ENCODE measurements at places on chromosomes 2 and 18. TPM values are rescaled to one million over a fixed set of nuclear protein-coding genes. Genes with fewer than 3 reads are reported as not detected.

GRCh38 chr18:5980721-5981120 lies 85.4 kb upstream of the TMEM200C start:
- no peak overlapping the region for H3K4me3 ChIP-seq
- H3K27ac ChIP-seq = no peak overlapping the region
- no peaks in the 10 kb centered on the region for H3K4me1 ChIP-seq
- no peaks in the 10 kb centered on the region for H3K27me3 ChIP-seq

- H3K27me3 ChIP-seq = no peaks in the 10 kb centered on the region
- H3K36me3 ChIP-seq = no peaks in the 10 kb centered on the region
- H3K27ac ChIP-seq = no peak overlapping the region
- no peak overlapping the region for H3K4me3 ChIP-seq
- no peaks in the 10 kb centered on the region for H3K4me1 ChIP-seq
Observed at GRCh38 chr2:134669731-134670669, 48.8 kb downstream of the TMEM163 start.

DNA sequence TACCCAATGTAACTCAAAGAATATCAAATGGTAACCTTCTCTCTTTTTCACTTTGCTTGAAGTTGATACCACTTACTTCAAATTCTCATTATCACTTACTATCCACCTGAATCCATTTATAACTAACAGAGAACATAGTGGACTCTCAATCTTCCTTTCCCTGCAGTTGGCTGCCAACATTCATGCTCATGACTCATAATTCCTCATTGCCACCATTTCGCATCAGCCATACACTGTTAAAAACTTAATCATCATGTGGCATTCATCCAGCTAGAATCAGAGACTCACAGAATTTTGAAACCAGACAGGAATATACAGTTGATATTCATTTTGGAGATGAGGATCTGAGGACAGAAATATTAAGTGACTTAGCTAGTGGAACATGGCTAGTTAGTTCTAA lies 56.8 kb downstream of the SLC4A10 start:
- no peak for DNase-seq
- H3K36me3 ChIP-seq = no peaks in the 10 kb centered on the region
- H3K4me1 ChIP-seq = no peaks in the 10 kb centered on the region
- no peaks in the 10 kb centered on the region for H3K27me3 ChIP-seq
- H3K4me3 ChIP-seq = no peak overlapping the region

DNA sequence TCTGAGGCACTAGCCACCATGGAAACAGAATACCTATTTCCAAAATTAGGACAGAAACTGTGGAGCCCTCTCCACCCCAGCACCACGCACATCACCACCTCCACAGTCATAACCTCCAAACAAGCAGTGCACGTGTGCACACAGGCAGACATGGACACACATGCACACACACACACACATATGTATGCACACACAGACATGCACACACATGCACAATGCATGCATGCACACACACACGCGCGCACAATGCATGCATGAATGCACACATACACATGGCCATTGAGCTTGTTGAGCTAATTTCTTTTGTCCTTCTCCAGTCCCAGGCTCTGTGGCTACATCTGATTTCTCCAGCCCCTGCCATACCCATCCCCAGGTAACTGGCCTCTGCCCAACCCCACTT lies 161.6 kb upstream of the EPB41L3 start:
- H3K27me3 ChIP-seq = no peaks in the 10 kb centered on the region
- DNase-seq = no peak
- H3K4me1 ChIP-seq = no peaks in the 10 kb centered on the region
- H3K4me3 ChIP-seq = no peak overlapping the region
- H3K27ac ChIP-seq = no peak overlapping the region
- H3K36me3 ChIP-seq = no peaks in the 10 kb centered on the region

GRCh38 chr2:68612765-68613519 lies 30.4 kb upstream of the PROKR1 start:
- DNase-seq = no peak
- H3K27me3 ChIP-seq = no peaks in the 10 kb centered on the region
- H3K36me3 ChIP-seq = no peaks in the 10 kb centered on the region
- no peaks in the 10 kb centered on the region for H3K4me1 ChIP-seq
- no peak overlapping the region for H3K27ac ChIP-seq

GRCh38 chr18:7290077-7290476 lies 59.2 kb downstream of the LRRC30 start:
- no peak overlapping the region for H3K4me3 ChIP-seq
- no peaks in the 10 kb centered on the region for H3K36me3 ChIP-seq
- no peaks in the 10 kb centered on the region for H3K27me3 ChIP-seq
- no peak for DNase-seq
- H3K27ac ChIP-seq = no peak overlapping the region

DNA sequence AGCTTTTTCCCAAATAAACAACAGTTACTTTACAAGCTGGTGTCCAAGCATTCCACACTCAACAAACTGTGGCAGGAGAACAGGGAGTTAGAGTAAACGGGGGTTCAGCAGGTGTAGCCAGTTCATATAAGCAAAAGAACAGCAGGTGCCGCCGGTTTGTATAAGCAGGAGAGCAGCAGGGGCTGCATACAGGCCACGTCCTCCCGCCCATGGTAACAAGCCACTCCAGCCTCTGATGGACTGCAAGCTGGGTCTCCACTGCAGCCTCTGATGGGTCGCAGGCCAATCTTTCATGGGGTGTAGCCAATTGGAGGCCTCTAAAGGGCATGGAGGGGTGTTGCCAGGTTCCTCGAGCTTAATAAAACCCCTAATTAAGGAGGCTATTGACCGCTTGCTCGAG lies 189.3 kb downstream of the ANKRD30B start:
- no peak overlapping the region for H3K27ac ChIP-seq
- DNase-seq = no peak
- no peaks in the 10 kb centered on the region for H3K36me3 ChIP-seq
- no peak overlapping the region for H3K4me3 ChIP-seq
- no peaks in the 10 kb centered on the region for H3K4me1 ChIP-seq

GRCh38 chr18:55179835-55180234 lies 220.6 kb upstream of the CCDC68 start:
- H3K4me1 ChIP-seq = no peaks in the 10 kb centered on the region
- no peak for DNase-seq

DNA sequence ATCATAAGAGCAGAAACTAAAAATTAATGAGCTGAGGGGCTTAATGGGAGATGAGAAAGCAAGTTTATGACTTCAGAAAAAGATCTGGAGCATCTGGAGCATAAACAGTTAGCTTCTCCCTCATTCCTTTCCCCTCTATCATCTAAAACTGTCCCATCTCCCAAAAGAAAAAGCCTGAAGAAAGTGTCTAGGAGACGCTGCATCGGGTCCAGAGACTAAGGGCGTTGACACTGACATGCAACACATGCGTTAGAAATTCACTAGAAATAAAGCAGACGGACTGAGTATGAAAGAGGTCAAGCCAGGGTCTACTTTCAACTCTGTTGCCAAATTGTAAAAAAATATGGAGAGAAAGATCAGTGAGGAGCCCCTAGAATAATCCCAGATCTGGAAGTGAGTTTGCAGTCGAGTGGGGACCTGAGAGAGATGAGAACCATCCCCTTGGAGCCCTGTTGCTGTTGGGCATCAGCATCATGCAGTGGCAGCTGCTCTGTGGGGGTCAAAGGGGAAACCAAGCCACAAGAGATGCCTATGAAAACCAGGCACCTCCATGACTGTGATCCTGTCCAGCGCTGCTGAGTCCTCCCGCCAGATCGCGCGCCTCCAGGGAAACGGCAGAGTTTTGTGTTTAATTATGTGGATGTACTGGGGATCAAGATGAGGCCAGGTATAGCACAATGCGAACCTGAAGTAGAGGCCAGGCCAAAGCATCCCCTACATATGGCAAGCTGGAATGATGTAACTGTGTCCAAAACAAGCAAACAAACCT lies 13.9 kb downstream of the ANTXR1 start:
- no peak overlapping the region for H3K4me3 ChIP-seq
- H3K36me3 ChIP-seq = no peaks in the 10 kb centered on the region
- peaks cover 13% of the 10 kb centered on the region for H3K4me1 ChIP-seq
- DNase-seq = no peak
- H3K27me3 ChIP-seq = no peaks in the 10 kb centered on the region

GRCh38 chr2:165891943-165892342 lies 61.6 kb downstream of the TTC21B start:
- no peaks in the 10 kb centered on the region for H3K4me1 ChIP-seq
- H3K27ac ChIP-seq = no peak overlapping the region
- no peak for DNase-seq

- H3K36me3 ChIP-seq = no peaks in the 10 kb centered on the region
- no peaks in the 10 kb centered on the region for H3K27me3 ChIP-seq
- no peak overlapping the region for H3K27ac ChIP-seq
Observed at GRCh38 chr2:204312105-204312504, 233.2 kb upstream of the PARD3B start.

DNA sequence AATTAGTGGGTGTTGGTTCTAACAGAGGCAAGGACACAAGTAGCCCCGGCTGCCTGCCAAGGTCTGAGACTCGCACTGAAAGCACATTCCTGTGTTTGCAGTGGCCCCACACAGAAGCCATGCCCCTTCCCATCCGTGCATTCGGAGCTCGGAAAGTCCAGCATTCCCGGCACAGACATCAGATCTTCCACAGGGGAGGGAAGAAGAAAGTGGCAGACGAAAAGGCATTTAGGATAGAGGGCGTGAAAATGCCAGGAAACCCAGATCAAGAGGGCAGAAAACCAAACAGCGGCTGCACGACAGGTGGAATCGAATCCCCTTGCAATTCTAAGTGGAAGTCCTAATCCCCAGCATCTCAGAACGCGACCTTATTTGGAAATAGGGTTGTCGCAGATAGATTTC lies 105.5 kb upstream of the ASB18 start:
- DNase-seq = no peak
- no peak overlapping the region for H3K4me3 ChIP-seq
- no peaks in the 10 kb centered on the region for H3K36me3 ChIP-seq
- H3K4me1 ChIP-seq = no peaks in the 10 kb centered on the region
- no peak overlapping the region for H3K27ac ChIP-seq

- H3K4me1 ChIP-seq = no peaks in the 10 kb centered on the region
- no peak for DNase-seq
- no peaks in the 10 kb centered on the region for H3K27me3 ChIP-seq
- no peaks in the 10 kb centered on the region for H3K36me3 ChIP-seq
- H3K27ac ChIP-seq = no peak overlapping the region
- H3K4me3 ChIP-seq = no peak overlapping the region
Observed at GRCh38 chr2:100615886-100616285, 53.1 kb downstream of the PDCL3 start.

GRCh38 chr2:36807223-36807886 lies 110.8 kb downstream of the VIT start:
- no peaks in the 10 kb centered on the region for H3K27me3 ChIP-seq
- no peaks in the 10 kb centered on the region for H3K4me1 ChIP-seq
- no peak for DNase-seq
- H3K4me3 ChIP-seq = no peak overlapping the region

DNA sequence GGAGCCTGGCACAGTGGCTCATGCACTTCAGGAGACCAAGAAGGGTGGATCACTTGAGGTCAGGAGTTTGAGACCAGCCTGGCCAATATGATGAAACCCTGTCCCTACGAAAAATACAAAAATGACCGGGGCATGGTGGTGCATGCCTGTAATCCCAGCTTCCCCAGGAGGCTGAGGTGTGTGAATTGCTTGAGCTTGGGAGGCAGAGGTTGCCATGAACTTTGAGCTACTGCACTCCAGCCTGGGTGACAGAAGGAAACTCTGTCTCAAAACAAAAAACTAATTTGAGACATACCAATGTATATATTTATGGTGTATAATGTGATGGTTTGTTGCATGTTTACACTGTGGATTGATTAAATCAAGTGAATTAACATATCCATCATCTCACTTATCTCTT lies 21.8 kb upstream of the ZNF512 start:
- no peak overlapping the region for H3K4me3 ChIP-seq
- H3K4me1 ChIP-seq = no peaks in the 10 kb centered on the region

DNA sequence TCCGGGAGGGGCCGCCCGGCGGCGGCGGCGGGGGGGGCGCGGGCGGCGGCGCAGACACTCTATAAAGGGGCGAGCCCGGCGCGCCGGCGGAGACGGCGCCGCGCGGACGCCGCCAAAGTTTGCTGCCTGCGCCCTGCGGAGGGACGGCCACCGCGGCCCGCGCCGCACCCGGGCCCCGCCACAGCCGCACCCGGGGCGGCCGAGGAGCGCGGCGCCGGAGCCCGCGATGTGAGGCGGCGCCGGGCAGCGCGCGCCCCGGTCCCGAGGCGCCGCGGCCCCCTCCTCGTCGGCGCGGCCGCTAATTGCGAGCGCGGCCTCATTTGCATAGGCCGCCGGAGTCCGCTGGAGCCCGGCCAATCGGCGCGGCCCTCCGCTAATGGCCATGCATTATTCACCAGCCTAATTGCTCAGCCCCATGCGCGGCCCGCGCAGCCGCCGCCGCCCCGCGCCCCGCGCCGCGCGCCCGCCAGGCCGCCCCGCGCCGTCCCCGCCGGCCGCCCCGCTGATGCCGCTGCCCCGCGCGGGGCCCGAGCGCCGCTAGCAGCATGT lies at the start of gene SALL3:
Gene SALL3, plus strand, starts transcription at position 89 of the 549 bp plus-strand sequence. Its CDS starts 457 bp downstream, at position 546.
- H3K27me3 ChIP-seq = peaks cover 100% of the 10 kb centered on the region
- H3K4me3 ChIP-seq = no peak within 1 kb of the TSS
- H3K27ac ChIP-seq = no peak within 1 kb of the TSS
- no peak for DNase-seq
- peaks cover 26% of the 10 kb centered on the region for H3K4me1 ChIP-seq
- H3K36me3 ChIP-seq = no peaks in the 10 kb centered on the region

DNA sequence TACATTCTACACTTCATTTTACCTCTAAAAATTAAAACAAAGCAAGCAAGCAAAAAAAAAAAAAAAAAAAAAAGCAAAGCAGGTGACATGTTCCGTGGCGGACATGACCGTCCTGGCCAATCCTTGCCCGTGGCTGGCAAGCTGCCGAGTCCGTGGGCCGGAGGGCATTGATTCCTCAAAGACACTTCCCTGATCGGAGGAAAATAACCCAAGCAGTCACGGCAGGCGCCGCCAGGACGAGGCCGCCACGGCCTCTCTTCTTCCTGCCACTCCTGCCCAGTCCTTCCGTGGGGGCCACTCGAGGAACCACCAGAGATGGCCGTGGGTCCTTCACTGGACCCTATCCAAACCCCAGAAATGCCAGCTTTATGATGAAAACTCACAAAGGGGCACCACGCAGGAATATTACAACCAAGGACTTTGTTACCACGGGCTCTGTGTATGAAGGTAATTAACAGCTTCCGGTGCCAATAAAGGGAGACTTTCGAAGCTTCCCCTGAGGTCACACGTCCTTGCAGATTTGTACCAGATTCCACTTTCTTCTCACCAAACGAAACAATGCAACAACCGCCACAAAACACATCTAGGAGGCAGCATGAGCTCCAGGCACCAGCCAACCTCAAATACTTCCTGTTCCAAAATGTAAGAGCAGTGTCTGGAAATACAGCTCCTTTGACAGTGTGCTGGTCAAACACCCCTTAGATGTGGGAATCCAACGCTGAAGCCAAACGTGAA lies 170.3 kb downstream of the HDAC4 start:
- H3K4me1 ChIP-seq = peaks cover 59% of the 10 kb centered on the region
- H3K27me3 ChIP-seq = no peaks in the 10 kb centered on the region
- peaks cover 6% of the 10 kb centered on the region for H3K36me3 ChIP-seq
- H3K27ac ChIP-seq = no peak overlapping the region
- DNase-seq = no peak

- H3K27ac ChIP-seq = no peak overlapping the region
- DNase-seq = no peak
- no peak overlapping the region for H3K4me3 ChIP-seq
- no peaks in the 10 kb centered on the region for H3K4me1 ChIP-seq
- H3K36me3 ChIP-seq = no peaks in the 10 kb centered on the region
Observed at GRCh38 chr2:221676566-221677172, 104.6 kb upstream of the EPHA4 start.

The BMP10 gene
- total RNA-seq = not detected

The SFT2D3 gene
- 3.3 TPM for total RNA-seq

The ANKRD62 gene
- total RNA-seq = under 0.01 TPM

The SP110 gene
- 16.8 TPM for total RNA-seq

The SOWAHC gene
- total RNA-seq = 51.7 TPM

The TMEM17 gene
- total RNA-seq = 3.4 TPM

The LYG1 gene
- not detected for total RNA-seq

The MEX3C gene
- 24.2 TPM for total RNA-seq

The ASTL gene
- 0.53 TPM for total RNA-seq

The ARMC9 gene
- 3.0 TPM for total RNA-seq

The SATB2 gene
- total RNA-seq = 0.91 TPM

The EGR4 gene
- 0.26 TPM for total RNA-seq

The SERPINB11 gene
- total RNA-seq = 2.1 TPM
